ENCODE measurements at places on chromosomes 1 and 21. TPM values are rescaled to one million over a fixed set of nuclear protein-coding genes. Genes with fewer than 3 reads are reported as not detected.

EXTL2 gene
- 7.1 TPM for total RNA-seq

CD52 gene
- 4.6 TPM for total RNA-seq

CYP4X1 gene
- 0.86 TPM for total RNA-seq

NIBAN1 gene
- 351 TPM for total RNA-seq

KMO gene
- total RNA-seq: 0.13 TPM

GRCh38 chr21:45931397-45931969, 50.1 kb upstream of the COL6A1 start:
- DNase-seq: no peak

- no peak for DNase-seq
Measured at GRCh38 chr1:213914392-213914791, 73.4 kb upstream of the PROX1 start.

- DNase-seq: no peak
Measured at GRCh38 chr1:78918157-78918556, 88.4 kb downstream of the ADGRL4 start.

DNA sequence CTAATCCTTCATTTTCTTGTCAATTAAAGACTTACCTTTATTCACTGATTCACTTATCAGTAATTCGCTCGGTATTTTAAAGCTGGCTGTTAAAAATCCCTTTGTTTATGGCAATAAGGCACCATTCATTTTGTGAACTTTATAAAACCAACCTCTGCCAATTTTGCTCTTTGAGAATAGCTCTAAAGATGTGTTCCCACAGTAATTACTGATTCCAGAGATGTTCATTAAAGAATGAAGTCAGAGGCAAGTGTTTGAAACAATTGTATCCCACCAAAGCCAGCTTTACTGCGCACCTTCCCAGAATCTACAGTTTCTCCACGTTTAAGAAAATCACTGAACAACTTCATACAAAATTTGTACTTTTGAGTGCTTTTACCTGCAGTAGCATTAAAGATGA, 424.5 kb downstream of the USP25 start:
- no peak for DNase-seq

- no peak for DNase-seq
Measured at GRCh38 chr21:10430005-10430404, 91.4 kb upstream of the TPTE start.

- DNase-seq: no peak
Measured at GRCh38 chr1:110307239-110307974, 31.8 kb upstream of the RBM15 start.

- DNase-seq: no peak
Measured at GRCh38 chr1:55990007-55990406, 589.4 kb downstream of the PLPP3 start.

DNA sequence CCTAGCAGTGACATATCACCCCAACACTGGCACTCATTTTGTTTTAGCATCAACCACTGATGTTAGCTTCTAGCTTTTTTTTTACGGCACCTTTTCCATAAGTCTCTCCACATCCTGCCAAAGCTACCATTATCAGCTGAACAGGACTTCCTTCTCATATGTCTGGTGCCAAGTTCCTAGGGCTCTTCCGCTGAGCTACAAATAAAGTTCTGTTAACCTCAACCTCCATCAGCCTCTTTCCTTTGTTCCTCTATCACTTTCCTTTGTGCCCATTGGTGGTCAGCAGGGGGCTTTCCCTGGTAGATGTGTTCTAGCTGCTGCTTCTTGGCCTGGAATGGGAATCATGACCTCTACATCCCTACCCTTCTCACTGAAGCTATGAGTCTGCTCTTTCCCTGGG, 163.8 kb downstream of the FAF1 start:
- DNase-seq: no peak

DNA sequence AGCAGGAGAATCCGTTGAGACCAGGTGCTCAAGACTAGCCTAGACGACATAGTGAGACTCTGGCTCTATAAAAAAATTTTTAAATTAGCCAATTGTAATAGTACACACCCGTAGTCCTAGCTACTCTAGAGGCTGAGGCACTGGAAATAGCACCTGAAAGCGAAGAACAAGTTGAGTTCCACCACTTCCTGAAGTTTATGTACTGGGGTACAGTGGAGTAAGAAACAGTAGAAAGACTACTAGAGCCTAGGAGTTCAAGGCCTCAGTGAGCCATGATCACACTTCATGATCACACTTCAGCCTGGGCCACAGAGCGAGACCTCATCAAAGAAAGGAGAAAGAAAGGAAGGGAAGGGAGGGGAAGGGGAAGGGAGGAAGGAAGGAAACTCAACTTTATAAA, 19.8 kb downstream of the RSBN1 start:
- no peak for DNase-seq

- DNase-seq: no peak
Measured at GRCh38 chr1:241579434-241579833, 47.3 kb downstream of the KMO start.

DNA sequence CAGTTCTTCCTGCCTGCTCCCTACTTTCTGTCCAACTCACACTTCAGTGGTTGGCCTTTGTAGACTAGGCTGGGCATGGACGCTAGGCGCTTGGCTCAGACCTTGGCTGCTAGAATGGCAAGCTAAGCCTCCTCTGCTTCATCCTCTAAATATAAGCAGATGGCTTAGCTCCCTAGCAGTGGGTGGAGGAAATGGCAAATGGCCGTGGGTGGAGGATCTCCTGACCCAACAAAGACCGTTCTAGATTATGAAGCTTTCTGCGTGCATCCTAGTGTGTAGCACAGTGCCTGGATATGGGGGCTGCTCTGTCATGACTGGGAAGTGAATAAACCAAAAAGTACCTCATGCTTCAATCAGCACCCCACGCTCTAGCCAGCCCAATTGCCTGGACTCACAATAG, 10.4 kb upstream of the ETV3L start:
- DNase-seq: peak; percentile 71
